Kidney glomerular epithelial cell (primary cell): ENCODE measurements at places on chromosomes 5 and 9.

GRCh38 chr5:73531356-73531755 lies 33.1 kb downstream of the BTF3 start:
- DNase-seq = no peak

GRCh38 chr5:141881886-141882285 lies 3.7 kb upstream of the PCDH1 start:
- no peak for DNase-seq

DNA sequence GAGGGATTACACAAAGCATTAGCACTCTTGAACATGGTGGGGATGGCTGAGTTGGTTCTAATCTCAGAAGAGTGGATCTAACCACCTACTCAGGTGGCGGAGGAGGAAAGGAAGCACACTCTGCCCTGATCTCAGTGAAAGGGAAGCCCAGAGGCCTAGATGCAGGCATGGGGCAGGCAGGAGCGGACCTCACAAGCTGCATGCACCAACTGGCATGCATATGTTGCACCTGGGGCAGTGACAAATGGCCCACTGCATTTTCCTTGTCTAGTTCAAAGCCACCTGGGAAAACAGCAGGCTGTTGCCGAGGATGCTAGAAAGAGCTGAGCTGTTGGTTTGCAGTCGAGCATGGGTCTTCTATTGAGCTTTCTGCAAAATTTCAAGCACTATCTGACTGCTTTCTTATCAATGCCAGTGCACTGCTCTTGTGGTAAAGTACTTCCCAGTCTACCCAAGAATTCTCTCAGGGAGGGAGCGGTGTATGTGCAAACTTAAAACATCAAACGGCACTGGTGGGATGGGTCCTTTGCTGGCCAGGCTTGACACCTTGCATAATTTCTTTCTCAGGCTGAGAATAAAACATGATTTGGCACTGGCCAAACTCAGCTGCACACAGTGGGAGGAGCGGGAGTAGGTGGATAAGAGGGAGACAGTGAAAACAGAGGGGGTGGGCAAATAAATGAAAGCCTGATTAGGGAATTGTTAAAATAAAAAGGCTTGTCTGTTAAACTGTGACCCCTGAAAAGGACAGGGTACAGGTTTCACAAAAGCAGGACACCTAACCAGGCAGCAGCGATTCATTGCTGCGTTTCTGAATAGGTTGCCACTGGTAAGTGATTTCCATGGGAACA lies 108.9 kb downstream of the MARCHF3 start:
- DNase-seq = no peak

GRCh38 chr9:37914154-37914551 lies 10.2 kb upstream of the SLC25A51 start:
- no peak for DNase-seq

DNA sequence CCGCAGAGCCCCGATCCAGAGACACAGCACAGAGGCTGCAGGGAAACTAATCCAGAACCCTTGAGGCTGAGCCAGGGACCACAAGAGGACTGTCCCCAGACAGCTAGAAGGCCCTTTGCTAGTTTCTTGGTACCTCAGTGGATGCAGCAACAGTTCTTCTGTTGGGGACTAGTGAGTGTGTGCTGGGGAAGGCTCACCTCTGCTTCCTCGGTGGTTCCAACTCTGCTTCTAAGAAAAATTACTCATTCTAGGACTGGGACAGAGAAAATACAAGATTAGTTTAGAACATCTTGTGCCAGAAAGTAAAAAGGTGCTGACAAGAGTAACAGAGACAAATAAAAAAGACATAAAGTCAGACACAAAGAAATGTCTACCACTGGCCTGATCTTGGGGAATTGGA lies 19.5 kb upstream of the ZNF484 start:
- DNase-seq = no peak

DNA sequence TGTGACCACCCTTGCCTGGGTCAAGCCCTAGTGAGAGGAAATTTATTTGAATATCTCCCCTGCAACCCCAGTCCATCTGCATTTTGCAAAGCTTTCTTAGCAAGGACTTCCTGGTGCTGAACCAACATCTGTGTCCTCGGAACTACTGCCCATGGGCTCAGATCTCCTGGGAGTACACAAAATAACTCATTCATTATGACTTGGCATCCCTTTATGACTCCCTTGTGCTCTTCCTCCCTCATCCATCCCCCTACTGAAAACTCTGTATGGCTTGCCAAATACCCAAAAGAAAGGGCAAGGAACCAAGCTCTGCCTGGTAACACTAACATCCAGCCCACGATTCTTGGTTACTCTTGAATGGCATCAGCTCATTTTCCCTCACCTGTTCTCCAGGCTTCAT lies 368.5 kb downstream of the NTRK2 start:
- DNase-seq = no peak

DNA sequence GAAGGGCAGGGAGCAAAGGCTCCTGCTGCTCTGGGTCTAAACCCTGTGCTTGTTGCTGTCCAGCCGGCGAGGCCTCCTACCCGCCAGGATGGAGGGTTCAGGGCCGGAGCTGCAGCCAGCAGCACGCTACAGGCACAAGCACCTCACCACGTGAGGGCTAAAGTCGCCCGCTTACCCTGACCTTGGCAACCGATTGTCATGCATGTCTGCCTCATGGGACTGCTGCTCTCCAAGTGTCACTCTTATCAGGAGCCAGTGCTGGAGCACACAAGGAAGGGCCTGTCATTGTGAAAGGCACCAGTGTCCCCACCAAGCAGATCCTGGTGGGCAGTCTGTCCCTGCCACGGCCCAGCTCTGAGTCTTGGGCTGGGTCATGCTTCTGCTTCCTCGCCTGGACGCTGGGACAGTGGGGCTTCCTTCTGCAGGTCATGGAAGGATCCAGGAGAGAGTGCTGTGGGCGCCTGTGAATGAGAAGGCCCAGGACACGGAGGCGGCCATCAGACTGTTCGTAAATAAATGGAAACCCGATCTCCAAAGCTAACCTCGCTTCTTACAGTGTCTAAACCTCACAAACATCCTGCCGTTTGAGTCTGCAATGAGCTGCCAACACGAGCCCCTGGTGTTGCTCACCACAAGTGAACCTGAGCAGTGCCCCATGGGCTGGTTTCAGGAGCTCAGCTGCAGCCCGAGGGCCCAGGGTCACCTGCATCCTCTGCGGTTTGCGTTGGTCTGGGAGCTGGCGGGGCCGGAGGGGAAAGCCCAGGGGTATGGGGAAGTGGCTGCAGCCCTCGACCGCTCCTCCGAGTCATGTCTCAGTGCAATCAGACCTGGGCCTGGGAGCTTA lies 58.2 kb upstream of the RXRA start:
- no peak for DNase-seq

DNA sequence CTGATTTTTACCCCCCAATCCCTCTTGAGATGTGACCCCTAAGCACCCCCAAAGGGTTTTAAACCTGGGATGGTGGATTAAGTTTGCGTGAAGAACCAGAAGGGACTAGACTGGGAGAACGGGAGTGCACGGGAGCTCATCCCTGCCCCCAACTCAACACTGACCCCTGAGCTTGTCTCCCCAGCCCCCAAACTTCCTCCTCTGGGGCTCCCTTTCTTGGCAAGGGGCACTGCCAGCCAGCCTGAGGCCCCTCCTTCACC lies 5.0 kb upstream of the SET start:
- DNase-seq = no peak

GRCh38 chr9:107136296-107136695 lies 146.8 kb upstream of the RAD23B start:
- DNase-seq = no peak

- DNase-seq = no peak
These were observed 383.5 kb downstream of the TLE4 start for GRCh38 chr9:79955300-79955699.

DNA sequence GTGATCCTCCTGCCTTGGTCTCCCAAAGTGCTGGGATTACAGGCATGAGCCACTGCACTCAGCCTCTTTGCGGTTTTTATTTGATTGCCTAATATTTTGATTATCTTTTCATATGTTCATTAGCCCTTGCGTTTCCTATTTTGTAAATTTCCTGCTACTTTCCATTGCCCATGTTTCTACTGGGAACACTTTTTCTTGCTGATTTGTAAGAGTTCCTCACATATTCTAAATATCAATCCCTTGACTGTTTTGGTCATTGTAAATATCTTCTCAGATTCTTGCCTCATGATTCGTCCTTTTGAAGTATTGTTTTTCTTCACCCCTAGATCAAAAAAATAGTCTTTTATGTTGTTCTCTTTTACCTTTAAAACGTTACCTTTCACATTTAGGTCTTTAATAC lies 37.9 kb upstream of the TTC1 start:
- no peak for DNase-seq

GRCh38 chr9:13811876-13812275 lies 502.1 kb downstream of the NFIB start:
- DNase-seq = no peak

DNA sequence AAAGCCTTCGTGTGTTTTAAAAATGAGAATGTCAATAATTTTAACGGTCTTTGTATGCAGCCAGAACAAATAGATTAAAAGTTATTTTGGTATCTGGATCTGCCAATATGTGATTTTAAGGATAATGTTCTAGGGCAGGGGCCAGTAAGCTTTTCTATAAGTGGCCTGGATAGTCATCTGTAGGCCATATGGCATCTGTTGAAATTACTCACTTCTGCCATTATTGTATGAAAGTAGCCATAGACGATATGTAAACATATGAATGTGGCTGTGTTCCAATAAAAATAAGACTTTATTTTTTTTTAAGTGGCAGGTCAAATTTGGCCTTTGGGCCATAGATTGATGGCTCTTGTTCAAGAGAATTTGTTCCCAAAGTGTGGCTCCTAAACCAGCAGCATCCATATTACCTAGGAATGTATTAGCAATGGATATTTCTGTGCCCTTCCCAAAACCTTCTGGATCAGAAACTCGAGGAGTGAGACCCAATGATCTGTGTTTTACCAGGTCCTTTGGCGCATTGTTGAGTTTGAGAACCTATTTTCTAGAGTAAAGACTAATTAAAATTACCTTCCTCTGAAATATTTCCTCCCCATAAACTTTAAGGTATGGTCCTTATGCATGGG lies 55.9 kb downstream of the C6 start:
- DNase-seq = no peak

DNA sequence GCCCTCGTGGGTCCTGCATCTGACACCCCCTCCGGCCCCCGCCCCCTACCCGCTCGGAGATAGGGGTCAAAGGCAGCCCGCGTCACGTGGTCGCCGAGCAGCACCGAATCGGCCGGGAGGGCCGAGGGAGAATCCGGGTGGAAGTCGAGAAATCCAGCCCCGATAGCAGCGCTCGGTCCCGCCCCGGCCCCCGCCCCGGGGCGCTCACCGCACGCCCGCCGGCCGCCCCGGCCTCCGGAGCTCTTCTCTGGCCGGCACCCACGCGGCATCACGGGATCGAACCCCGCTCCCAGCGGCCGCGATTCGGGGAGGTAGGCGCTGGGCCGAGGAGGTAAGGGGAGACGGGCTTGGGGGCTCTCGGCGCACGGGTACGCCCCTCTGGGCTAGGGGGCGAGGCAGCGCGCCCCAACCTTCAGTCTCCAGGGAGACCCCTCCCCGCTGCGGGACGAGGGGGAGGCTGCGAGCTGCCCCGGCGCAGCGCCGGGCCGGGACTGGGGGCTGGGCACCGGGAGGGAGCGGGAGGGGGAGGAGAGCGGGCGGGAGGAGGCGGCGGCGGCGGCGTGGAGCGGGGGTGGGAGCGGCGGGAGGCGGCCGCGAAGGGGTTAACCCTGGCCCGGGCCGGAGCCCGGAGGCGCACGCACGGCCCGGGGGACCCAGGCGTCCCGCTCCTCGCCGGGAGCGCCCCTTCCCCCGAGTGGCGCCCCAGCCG lies 22.1 kb upstream of the NDST1 start:
- no peak for DNase-seq
